ENCODE measurements at places on chromosomes 4 and X. TPM values are rescaled to one million over a fixed set of nuclear protein-coding genes. Genes with fewer than 3 reads are reported as not detected.

DNA sequence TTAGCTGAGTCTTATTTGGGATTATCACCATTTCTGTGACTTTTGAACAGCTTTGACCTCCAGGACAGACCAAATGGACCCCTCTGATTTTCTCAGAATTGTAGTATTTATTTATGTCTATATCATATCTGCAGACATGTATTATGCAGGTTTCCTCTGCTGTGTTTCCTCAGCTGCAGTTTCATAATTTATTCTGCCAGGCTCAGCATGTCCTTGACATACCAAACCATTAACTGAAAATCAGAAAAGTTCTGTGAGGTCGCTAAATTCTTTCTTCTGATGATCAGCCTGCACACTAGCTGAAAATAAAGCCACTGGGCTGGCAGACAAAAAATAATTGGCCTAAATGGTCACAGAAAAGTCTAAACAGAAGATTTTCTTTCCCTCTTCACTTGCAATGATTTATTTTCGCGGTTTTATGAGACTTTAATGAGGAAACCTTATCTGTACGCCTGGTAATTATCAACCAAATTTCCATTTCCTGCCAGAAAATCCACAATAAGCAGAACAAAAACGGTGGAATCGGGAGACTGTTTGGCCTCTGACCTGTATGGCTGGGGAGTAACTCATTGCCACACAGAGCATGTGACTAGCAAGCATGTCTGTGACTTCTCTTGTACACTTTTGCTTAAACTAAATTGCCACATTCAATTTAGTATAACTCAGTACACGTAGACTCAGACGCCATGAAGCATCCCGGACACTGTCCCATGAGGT is 150.9 kb downstream of the ENPP6 start:
- DNase-seq, result no peak

- DNase-seq, result no peak
These were observed 62.0 kb downstream of the SLAIN2 start for GRCh38 chr4:48403358-48403757.

The NAAA gene
- 15.0 TPM for total RNA-seq

The FAM9C gene
- total RNA-seq, result not detected

The GSX2 gene
- 0.35 TPM for total RNA-seq

DNA sequence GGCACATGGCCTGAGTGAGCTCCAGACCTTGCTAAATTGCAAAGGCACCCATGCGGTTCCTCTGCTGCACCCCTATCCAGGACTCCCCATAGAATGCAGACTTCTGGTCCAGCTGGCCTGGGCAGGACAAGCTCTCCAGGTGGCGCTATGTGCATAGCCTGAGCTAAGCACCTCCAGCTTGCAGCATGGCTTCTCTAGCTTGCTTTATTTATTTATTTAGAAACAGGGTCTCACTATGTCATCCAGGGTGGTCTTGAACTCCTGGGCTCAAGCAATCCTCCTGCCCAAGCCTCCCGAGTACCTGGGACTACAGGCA is 5.5 kb upstream of the WFS1 start:
- DNase-seq, result no peak

DNA sequence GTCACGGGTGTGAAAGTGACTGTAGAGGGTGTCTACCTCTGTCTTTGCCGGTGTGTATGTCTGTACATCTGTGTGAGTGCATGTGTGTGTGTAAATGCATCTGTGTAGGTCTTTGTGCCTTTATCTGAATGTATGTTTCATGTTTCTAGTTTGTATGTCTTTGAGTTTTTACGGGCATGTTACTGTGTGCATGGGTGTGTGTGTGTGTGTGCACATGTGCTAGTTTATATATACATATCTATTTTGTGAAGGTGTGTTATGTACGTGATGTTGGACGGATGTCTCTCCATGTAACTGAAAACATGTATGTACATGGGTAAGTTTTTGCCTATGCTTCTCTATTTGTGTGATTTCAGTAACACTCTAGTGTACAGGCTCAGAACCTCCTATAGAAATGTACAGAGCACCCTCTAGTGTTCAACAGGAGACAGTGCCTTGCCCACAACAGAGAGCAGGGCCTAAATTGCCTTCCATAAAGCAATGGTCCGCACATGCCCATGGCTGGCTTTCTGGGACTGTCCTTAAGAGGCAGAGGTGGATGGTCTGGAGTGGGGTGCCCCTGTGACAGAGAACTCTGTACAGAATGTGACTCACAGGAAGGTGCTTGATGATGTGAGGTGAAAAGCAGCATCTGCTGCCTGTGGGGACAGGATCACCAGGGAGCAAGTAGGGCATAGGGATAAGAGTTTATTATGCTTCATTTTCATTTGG is 343.5 kb downstream of the RAPGEF2 start:
- DNase-seq, result no peak
